ENCODE measurements at places on chromosomes 5 and 9.

DNA sequence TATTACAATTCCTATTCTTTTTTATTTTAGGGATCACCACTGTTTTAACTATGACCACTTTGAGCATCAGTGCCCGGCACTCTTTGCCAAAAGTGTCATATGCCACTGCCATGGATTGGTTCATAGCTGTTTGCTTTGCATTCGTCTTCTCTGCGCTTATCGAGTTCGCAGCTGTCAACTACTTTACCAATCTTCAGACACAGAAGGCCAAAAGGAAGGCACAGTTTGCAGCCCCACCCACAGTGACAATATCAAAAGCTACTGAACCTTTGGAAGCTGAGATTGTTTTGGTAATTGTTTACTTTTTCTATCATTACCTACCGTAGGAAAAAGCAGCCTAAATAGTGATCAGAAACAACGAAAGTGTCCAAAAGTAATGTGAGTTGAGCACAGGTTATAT is 6.4 kb downstream of the GABRA6 start:
- no peak for DNase-seq

- no peak for DNase-seq
Observed at GRCh38 chr9:129874261-129875101, 39.2 kb downstream of the USP20 start.

DNA sequence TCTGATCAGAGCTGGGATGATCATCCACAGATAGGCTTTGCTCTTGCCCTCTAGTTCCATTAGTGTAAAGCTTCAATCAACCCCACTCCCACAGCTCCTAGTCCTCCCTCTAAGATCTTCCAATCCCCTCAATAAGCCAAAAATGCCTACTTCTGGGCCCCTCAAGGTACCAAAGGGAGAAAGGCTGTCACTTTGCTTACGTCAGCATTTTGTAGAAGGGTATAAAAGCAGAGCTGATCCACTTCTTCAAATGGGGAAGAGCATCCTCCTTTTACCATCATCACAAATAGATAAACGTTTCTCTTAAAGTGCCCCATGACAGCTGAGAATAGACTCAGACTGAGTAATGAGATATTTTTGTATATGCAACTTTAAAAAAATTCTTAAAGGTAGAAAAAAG is 13.1 kb upstream of the ADGRV1 start:
- DNase-seq: no peak

GRCh38 chr9:83501565-83501964 is 36.6 kb downstream of the FRMD3 start:
- DNase-seq: no peak

DNA sequence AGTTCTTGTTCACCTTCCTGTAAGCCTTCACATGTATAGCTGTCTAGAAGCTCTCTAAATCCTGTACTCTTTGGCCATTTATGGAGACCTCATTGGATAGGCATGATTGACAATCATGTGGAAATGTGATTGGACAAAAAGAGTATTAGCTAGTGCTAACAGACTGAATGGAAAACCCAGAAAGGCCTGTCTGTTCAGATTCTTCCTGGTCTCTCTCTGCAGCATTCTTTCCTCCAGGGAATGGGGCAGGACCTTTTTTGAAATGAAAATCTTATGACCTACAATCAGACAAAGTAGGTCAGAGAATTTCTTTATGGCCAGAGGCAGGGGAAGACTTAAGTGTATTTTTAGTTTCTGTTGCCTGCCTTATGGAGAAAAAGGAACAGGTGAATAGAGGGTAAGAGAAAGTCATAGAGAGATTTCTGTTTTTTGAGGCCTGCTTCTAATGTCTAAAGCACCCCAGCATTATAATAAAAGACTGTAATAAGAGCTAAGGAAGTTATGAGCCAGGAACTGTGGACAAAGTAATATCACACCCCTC is 152.4 kb upstream of the CCDC152 start:
- no peak for DNase-seq

GRCh38 chr5:60883229-60883628 is 39.2 kb upstream of the ELOVL7 start:
- no peak for DNase-seq

GRCh38 chr5:148388696-148389095 is 4.9 kb downstream of the FBXO38 start:
- no peak for DNase-seq

- no peak for DNase-seq
Observed at GRCh38 chr9:34451545-34451944, 6.8 kb downstream of the FAM219A start.

- no peak for DNase-seq
Observed at GRCh38 chr5:56346741-56347535, 113.8 kb upstream of the ANKRD55 start.

- DNase-seq: no peak
Observed at GRCh38 chr9:28951945-28952344, 1378.7 kb upstream of the C9orf72 start.

- no peak for DNase-seq
Observed at GRCh38 chr9:97840521-97840920, 12.5 kb upstream of the FOXE1 start.

GRCh38 chr9:5113994-5114748 is 71.3 kb downstream of the INSL6 start:
- no peak for DNase-seq

DNA sequence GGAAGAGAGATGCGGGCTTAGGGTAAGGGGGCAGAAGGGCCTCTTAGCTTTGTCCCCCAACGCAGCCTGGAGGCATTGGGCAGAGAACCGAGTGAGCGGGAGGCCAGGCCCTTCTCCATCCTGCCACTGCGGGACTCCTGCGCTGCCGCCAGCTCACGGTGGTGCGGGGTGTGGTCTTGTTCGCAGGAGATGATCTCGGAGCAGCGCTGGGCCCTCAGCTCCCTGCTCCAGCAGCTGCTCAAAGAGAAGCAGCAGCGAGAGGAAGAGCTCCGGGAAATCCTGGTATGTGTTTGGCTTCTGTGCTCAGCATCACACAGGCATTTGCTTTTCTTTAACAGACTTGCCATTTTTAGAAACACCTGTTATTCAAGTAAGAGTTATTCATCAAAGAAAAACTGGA is 41.3 kb downstream of the LRSAM1 start:
- DNase-seq: no peak
